T-helper 17 cell (primary cell): ENCODE measurements at places on chromosomes 2 and 18.

GRCh38 chr2:144645083-144645778 lies 125.3 kb upstream of the ZEB2 start:
- no peak for DNase-seq

DNA sequence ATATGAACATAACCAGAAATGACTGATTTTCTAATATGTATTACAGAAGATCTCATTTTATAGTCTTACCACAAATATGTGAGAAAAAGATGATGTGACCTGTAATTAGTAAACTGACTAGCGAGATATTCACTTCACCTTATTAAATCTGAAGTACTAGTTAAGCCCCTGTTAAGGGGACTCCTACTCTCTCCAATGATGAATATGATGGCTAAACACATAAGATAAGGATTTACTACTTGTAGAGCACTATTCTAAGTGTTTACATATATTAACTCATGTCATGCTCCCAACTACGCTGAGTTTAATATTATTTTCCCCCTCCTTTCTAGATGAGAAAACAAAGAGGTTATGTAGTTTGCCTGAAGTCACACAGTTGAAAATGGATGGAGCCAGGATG lies 40.9 kb downstream of the SP3 start:
- DNase-seq: no peak

GRCh38 chr18:62091487-62092120 lies 95.3 kb downstream of the PIGN start:
- no peak for DNase-seq

- no peak for DNase-seq
Observed at GRCh38 chr2:19746611-19747309, 155.0 kb downstream of the TTC32 start.

- no peak for DNase-seq
Observed at GRCh38 chr18:80010551-80010906, 22.2 kb upstream of the TXNL4A start.

DNA sequence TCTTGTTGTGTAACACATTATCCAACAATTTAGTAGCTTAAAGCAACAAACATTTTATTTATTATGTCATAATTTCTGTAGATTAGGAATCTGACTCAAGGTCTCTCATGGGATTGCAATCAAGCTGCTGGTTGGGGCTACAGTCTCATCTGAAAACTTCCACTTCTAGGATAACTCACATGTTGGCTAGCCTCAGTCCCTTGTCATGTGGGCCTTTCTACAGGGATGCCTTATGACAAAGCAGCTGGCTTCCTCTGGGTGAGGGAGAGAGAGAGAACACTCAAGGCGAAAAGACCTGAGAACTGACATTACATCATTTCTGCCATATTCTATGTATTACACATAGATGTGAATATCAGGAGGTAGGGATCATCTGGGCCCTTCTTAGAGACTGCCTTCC lies 317.9 kb upstream of the VRK2 start:
- no peak for DNase-seq

GRCh38 chr2:12978066-12978835 lies 261.5 kb downstream of the TRIB2 start:
- DNase-seq: no peak

DNA sequence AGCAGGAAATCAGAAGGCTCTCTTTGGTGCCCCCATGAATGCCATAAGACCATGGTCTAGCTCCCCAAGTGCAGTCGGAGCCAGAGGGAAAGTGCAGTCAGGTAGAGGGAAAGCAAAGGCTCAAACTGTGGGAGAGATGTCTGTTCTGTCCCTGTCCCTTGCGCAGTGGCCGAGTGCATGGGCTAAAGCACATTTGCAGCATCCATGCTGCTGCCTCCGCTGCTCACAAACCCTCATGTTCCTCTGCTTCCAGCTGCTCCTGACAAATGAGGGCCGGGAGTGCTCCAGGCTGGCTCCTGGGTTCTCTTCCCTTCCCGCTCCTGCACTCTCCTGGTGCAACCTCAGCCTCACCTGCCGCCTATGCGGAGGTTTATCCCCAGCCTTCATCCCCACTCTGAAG lies 34.2 kb downstream of the SCTR start:
- DNase-seq: no peak

DNA sequence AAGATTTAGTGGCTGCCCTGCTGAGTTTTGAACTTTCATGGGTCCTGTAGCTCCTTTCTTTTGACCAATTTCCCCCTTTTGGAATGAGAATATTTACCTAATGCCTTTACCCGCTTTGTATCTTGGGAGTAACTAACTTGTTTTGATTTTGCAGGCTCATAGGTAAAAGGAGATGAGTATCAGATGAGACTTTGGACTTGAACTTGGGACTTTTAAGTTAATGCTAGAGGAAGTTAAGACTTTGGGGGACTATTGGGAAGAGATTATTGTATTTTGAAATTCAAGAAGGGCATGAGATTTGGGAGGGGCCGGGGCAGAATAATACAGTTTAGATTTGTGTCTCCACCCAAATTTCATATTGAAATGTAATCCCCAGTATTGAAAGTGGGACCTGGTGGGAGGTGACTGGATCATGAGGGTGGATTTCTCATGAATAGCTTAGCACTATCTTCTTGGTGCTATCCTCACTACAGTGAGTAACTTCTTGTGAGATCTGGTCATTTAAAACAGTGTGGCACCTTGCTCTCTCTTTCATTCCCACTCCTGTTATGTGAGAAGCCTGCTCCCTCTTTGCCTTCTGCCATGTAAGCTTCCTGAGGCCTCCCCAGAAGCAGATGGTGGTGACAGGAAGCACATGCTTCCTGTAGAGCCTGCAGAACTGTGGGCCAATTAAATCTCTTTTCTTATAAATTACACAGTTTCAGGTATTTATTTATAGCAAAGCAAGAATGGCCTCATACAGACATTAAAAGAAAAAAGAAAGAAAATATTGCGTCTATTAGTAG lies 6.1 kb downstream of the ADI1 start:
- DNase-seq: no peak

DNA sequence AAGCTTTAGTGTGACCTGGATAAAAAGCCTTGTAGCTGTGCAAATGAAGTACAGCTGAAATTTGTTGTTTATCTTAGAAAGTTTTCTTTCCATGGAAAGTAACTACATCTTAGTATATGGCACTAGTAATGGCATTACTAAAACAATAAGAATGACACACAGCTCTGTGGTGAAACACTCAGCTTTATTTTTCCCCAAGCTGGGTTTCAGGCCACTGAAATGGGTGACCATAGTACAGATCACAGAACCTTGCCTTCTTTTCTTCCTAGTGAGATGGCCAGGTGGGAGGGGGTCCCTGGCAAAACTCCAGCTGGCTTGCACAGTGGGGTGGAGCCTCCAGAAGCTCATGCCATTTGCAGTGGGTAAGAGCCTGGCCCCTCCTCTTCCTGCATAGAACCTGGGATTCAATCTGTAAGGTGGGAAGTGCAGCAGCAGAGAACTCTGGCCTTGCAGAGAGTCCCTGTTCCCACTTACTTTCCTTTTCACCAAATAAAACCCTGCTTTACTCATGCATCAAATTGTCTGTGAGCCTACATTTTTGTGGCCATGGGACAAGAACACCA lies 17.6 kb upstream of the GRP start:
- no peak for DNase-seq

GRCh38 chr18:74544898-74545297 lies 10.6 kb downstream of the CNDP1 start:
- DNase-seq: no peak

GRCh38 chr2:76446872-76447271 lies 736.2 kb upstream of the GCFC2 start:
- DNase-seq: no peak
